ENCODE measurements at places on chromosomes 2 and 18.

DNA sequence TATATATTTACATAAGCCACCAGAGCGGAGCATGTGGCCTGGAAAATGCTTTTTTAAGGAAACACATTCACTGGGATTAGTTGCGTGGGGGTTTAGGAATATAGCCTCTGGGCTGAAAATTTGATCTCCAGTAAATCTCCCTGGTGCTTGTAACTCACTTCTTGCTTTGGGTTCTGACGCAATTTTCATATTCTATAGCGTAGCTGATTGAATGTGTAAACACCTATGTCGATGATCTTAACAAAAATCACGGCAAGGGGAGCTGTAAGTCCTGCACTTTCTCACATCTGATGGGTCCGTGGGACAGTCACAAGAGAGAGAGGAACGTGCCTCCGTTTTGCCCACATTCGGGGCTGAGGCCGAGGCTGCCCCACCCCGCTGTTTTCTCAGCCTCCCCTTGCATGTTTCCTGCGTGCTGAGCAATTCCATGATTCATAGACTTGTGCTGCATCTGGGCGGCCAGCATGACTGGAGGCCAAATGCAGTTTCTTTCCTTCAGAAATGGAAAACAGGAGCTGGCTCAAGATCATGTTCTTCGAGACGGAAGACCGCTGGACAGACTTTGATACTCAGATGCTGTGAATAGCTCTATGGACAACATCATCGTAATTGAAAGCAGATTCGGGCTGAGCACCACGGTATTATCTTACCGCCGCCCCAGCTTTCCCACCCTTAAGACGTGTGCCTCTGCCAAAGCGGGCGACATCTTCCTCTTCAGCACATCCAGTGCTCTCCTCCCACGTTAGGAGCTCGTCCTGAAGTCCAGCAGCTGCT lies 109.2 kb downstream of the TMEM18 start:
- no peak for DNase-seq

DNA sequence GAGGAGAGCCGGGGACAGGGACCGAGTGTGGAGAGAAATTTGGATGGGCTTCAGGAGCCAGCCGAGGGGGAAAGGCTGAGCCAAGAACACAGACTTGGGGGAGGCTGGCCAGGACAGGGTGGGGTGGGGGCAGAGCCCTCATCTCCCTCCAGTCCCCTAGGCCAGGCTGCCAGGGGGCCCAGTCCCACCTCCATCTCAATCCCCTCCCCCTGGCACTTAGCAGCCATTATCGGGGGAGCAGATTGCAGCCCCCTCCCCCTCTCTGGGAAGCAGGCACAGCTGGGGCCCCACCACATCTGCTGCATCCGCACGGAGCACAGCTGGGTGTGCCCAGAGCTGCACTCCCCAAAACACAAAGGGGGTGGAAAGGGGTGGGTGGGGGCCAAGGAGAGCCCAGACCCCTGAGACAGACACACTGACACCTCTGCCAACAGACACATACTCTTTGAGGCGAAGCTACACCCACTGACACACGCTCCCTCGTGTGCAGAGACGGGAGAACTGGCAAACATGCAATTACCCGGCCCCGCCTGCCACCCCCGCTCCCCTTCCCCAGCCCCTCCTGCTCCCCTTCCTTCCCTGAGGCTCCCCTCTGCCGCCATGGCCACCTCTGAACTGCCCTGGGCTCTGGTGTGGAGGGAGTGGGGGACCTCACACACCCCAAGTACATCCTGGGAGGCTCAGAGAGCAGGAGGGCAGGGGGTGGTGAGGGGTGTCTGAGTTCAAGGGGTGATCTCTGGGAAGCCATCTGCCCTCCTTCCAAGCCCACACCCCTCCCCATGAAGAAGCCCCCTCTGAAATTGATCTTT lies 5.1 kb upstream of the ASIC4 start:
- DNase-seq: no peak

- DNase-seq: no peak
Measured at GRCh38 chr2:9668687-9669345, 38.0 kb upstream of the YWHAQ start.

DNA sequence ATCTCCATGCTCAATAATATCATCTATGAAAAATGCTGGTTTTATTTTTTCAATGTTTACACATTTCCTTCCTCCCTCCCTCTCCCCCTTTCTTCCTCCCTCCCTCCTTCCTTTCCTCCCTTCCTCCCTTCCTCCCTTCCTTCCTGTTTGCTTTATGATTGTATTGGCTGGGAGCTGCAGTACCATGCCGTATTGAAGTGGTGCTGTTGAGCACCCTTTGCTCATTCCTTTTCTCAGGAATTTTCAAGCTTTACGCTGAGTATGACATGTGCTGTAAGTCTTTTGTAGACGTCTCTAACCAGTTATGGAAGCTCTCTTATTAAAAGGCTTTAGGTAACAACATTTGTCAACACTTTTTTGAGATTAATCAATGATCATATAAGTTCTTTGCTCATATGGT lies 100.4 kb downstream of the SNTG2 start:
- DNase-seq: no peak
